ENCODE measurements at places on chromosomes 12 and 14. TPM values are rescaled to one million over a fixed set of nuclear protein-coding genes. Genes with fewer than 3 reads are reported as not detected.

The AKAP5 gene
- 0.09 TPM for polyA plus RNA-seq

The RNASE3 gene
- 0.14 TPM for polyA plus RNA-seq

The NANOG gene
- polyA plus RNA-seq, result not detected

The SCNN1A gene
- 0.23 TPM for polyA plus RNA-seq

The GPRC5D gene
- not detected for polyA plus RNA-seq

The KLRG1 gene
- polyA plus RNA-seq, result 5.7 TPM

The IL31 gene
- polyA plus RNA-seq, result not detected

The PAX9 gene
- not detected for polyA plus RNA-seq

The PLEKHG7 gene
- not detected for polyA plus RNA-seq

The LRRC10 gene
- 22.0 TPM for polyA plus RNA-seq

The FAM186B gene
- polyA plus RNA-seq, result 0.16 TPM

The HCAR3 gene
- 0.05 TPM for polyA plus RNA-seq

The ENDOU gene
- 0.45 TPM for polyA plus RNA-seq

The LDHB gene
- 1,488 TPM for polyA plus RNA-seq

All from right cardiac atrium (tissue), 5 donors.